ENCODE measurements at places on chromosomes 12 and 14.
A peak's percentile ranks its signal among the peaks of the same experiment; 100 is the strongest.

GRCh38 chr12:77946541-77947061 is 115.9 kb downstream of the NAV3 start:
- DNase-seq = no peak

DNA sequence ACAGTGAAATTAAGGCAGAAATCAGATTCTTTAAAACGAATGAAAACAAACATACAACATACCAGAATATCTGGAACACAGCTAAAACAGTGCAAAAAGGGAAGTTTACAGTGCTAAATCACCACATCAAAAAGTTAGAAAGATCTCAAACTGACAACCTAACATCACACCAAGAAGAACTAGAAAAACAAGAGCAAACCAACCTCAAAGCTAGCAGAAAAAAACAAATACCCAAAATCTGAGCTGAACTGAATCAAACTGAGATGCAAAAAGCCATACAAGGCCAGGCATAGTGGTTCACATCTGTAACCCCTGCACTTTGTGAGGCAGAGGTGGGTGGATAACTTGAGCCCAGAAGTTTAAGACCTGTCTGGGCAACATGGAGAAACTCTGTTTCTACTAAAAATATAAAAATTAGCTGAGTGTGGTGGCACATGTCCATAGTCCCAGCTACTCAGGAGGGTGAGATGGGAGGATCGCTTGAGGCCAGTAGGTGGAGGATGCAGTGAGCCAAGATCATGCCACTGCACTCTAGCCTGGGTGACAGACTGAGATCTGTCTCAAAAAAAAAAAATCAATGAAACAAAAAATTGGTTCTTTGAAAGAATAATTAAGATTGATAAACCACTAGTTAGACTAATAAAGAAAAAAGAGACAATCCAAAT is 33.2 kb upstream of the LDHB start:
- DNase-seq = no peak

DNA sequence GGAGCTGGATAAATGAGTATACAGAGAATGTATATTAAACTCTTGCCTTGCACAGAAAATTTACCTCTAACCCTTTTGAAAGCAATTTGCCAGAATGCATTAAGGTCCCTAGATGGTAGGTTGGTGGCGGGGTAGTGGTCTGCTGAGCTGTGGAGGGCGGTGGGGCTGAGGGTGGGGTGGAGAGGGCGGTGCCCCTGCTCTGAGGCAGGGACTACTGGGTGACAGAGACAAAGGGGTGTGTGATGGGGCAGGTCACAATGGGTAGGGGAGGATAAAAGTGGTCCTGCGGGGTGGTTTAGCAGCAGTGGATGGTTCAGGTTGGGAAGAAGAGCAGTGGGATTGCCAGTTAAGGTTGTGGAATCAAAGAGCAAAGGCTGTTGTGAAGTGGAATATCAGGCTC is at the start of gene GARIN6:
GARIN6 (plus strand) TSS at position 301 of the 400 bp plus-strand sequence. CDS start 422 bp downstream, outside the sequence.
- DNase-seq = no peak

DNA sequence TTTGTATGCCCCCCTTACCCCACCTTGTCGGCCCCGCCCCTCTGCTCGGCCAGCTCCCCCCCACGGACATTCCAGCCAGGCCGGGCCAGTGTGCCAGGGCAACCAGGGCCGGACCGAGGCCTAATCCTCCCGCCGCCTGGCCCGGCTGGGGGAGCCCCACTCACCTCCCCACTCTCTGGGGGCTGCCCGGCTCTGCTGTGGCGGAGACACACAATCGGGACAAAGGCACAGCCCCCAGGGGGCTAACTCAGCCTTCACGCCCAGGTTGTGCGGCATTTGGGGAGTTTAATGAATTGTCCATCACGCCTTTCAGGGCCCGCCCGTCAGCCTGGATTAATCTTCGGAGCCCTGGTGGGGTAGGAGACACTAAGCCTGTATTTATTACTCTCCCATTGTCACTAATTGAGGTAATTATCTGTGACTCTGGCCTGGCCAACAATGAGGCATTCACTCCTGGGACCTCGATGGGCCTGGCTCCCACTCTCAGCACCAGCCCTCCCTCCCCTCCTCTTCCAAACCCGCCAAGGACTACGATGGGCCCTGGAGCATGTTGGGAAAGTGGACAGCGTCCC is 8.7 kb downstream of the WNT1 start:
- DNase-seq = no peak

GRCh38 chr12:57236201-57236924 is 6.9 kb downstream of the SHMT2 start:
- no peak for DNase-seq

DNA sequence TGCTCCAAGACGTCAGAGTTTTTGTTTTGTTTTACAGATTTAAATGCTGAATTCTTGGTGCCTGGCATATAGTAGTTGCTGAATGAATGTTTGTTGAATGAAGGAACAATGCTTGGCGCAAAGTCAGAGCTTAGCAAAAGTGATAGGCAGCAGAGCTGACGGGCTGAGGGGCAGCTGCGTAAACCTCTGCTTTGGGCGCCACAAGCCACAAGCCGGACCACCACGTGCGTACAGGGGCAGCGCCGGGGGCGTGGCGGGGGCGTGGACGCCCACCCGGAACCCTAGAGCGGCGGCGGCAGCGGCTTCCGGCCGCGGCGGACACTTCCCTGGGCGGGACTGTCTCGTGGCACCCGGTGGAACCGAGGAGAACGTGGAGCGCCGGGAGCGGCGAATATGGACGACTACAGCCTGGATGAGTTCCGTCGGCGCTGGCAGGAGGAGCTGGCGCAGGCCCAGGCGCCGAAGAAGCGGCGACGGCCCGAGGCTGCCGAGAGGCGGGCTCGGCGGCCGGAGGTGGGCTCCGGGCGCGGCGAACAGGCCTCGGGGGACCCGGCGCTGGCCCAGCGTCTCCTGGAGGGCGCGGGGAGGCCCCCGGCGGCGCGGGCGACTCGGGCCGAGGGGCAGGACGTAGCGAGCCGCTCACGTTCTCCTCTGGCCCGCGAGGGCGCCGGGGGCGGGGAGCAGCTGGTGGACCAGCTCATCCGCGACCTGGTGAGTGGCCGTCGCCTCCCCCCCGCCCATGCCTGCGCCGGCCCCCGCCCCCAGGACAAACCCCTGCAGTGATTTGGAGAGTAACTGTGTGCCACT is at the start of gene FBXW8:
FBXW8 (plus strand) TSS at position 306 of the 807 bp plus-strand sequence; CDS start at position 394, 88 bp downstream.
- DNase-seq = peak; percentile 46

GRCh38 chr14:70982200-70982599 is 74.9 kb downstream of the PCNX1 start:
- DNase-seq = no peak

GRCh38 chr12:86723326-86723725 is 467.1 kb upstream of the MGAT4C start:
- no peak for DNase-seq

DNA sequence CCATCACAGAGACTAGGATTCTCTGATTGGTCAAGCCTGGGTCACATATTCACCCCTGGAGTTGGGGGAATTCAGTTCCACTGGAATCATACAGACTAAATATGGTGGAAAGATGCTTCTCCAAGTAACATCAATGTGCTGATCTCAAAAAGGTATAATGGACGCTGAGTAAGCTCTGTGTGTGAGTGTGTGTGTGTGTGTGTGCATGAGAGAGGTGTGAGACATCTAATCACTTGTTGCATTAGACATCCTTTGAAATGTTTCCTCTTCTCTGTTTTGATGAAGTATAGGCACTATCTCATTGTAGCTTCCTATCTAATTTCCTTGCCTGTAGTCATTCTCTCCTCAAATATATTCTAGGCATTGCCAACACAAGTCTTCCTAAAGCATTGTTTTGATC is 5.0 kb upstream of the RAB3IP start:
- DNase-seq = no peak

DNA sequence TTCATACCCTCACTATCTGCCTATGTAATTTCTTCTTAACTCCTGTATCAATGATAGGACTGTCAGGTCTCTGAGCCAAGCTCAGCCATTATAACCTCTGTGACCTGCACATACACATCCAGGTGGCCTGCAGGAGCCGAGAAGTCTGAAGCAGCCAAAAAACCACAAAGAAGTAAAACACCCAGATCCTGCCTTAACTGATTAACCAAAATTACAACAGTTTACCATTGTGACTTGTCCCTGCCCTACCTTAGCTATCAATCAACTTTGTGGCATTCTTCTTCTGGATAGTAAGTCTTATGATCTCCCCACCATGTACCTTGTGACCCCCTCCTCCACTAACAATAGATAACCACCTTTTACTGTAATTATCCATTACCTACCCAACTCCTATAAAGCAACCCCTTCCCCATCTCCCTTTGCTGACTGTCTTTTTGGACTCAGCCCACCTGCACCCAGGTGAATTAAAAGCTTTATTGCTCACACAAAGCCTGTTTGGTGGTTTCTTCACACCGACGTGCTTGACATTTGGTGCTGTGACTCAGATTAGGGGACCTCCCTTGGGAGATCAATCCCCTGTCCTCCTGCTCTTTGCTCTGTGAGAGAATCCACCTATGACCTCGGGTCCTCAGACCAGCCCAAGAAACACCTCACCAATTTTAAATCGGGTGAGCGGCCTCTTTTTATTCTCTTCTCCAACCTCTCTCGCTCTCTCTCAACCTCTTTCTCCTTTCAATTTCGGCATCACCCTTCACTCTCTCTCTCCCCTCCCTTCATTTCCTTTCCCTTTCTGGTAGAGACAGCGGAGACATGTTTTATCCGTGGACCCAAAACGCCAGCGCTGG is 11.5 kb upstream of the LGMN start:
- DNase-seq = no peak

- no peak for DNase-seq
Measured at GRCh38 chr12:119229837-119230236, 51.1 kb downstream of the HSPB8 start.

DNA sequence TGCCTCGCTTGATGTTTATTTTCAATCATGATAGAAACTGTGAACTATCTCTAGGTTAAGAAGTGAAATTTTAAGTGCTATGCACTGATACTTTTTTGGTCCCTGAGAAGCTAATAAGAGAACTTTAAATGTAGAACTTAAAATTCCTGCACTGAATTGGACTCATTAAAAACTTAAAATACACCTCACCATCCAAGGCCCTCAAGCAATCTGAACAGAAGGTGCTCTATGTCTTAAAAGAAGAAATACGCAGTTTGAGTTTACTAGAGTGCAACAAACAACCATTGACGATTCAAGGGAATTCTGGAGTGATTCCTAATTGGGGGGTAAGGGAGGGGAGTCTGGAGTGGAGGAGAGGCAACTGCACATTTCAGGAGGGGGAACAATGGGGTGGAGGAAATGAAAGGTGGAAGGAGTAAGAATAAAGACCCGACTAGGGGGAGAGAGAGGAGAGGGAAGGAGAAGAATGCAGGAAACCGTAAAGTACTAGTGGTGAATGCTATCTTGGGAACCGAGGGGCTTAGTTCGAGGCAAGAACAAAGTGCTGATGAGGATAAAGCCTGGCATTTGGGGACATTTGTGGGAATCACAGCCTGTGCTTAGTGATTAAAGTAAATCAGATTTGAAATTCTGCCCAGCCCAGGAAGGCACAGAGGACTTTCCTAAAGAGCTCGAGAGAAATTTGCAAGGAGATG is 389.7 kb downstream of the AACS start:
- DNase-seq = no peak

DNA sequence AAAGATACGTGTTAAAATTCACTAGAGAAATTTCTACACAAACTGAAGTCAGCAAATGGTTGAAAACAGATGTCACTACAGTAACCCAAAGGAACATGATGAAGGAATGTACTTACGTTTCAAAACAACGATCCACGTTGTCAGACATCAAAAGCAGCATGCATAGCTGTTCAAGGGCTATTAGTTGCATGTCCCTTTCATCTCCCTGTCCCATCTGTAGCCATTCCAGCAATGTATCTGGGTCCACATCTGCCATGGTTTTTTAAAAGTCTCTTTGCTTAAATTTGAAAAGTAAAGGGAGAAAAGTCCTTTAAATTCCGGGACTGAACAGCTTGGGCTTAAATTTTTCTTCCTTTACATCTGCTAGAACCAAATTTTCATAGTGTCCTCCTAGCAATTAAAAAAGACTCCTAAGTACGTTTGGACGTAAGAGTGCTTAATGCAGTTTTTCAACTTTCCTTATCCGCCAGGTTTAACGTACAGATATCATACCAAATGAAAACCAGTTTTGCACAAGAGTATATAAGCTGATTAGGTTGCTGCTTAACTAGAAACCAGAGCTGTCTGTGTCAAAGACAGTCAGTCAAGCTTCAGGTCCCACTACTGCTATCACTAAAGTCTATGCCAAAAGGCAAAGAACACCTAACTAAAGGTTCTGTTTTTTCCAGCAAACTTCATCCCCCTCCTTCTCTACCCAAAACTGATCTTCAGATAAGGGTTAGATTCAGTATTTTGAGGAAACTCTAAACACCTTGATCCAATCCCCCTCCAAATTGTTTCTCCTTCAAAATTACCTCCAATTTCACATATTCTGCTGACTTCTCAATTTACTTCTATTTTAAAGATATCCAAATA is 1.7 kb downstream of the HECTD1 start:
- DNase-seq = no peak

- no peak for DNase-seq
Measured at GRCh38 chr12:116299665-116300328, 22.3 kb upstream of the MED13L start.

DNA sequence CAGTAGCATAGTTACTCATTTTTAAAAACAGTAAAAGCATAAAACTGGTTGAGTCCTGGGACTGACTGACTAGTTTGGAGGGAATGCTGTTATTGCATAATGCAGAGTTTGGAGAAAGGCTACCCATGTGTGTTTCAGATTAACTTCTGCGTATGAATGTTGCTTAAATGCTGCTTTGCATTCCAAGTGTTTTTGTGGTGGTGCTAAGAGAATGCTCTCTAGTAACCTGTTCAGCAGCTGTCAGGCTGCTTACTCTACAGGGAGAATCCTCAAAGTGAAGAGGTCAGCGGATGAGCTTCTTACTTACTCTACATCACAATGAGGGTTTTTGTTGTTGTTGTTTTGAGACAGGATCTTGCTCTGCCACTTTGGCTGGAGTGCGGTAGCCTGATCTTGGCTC is 4.3 kb downstream of the DLST start:
- no peak for DNase-seq

GRCh38 chr12:69341328-69341727 is 6.9 kb upstream of the LYZ start:
- DNase-seq = no peak

GRCh38 chr12:108779998-108780688 is 48.8 kb upstream of the CORO1C start:
- DNase-seq = no peak

- no peak for DNase-seq
Measured at GRCh38 chr14:57314396-57315089, 45.8 kb downstream of the AP5M1 start.

GRCh38 chr12:116855744-116856470 is 25.3 kb downstream of the HRK start:
- no peak for DNase-seq

DNA sequence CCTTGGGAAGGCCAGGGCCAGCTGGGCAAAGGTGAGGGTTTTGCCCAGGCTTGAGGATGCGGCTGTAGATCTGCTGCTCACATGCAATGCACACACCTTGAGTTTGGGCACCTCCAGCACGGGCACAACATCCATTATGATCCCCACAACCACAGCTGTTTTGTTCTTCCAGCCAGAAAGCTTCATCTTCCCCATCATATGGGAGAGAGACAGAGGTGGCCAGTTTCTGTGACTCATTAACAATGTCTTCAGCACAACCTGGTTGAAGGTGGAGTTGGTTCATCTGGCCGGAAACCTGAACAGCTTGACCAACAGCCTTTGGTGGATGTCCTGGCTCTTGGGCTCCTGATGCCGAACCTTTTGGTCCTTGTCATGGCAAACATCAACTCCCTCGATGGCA is 163.7 kb upstream of the CCND2 start:
- DNase-seq = no peak
